ENCODE measurements at places on chromosomes 6 and 20. TPM values are rescaled to one million over a fixed set of nuclear protein-coding genes. Genes with fewer than 3 reads are reported as not detected.

HAO1 gene
- not detected for total RNA-seq

DNA sequence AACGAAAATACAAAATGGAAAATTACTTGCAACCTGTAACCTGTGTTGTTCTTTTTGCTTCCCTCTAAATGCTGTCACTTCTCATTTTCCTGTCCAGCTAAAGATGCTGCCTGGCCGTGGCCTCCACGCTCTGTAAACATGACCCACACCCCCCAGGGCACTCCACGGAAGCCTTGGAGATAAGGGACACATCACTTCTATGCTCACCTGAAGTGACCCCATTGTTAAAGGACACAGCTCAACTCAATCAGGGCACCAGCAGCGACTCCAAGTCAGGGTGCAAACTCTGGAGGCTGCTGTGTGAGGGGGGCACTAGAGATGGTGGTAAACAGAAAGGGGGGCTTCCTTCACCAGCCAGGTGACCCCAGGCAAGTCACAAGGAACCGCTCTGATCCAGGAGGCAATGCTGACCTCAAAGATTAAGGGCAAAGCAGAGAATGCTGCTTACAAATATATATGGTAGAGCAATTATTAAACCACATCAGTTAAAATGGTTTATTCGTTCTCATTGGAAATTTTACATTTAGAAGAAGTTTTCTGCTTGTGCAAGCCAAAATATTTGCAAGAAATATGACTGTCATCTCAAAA is 13.2 kb downstream of the DIDO1 start:
- DNase-seq: no peak

DNA sequence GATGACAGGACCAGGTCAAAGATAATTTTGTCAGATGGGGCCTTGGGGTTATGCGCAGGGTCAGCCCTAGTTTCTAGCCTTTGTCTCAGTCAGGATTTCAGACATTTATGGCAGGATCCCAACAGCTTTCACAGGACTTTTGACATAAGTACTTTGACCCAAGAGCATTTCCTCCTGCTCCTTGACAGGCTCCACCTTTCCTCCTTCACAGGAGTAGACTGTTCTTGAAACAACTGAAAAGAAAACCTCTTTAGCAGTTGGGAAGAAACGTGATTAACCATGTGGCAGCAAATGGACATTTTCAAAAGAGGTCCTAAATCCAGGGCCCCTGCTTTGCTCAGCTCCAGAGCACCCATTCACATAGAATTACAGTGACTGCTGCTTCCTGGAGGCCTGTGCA is 120.4 kb upstream of the MAP3K7 start:
- DNase-seq: no peak

GRCh38 chr6:131779304-131779703 is 28.5 kb upstream of the ENPP1 start:
- DNase-seq: no peak
